ENCODE measurements at places on chromosomes 16 and 17.

DNA sequence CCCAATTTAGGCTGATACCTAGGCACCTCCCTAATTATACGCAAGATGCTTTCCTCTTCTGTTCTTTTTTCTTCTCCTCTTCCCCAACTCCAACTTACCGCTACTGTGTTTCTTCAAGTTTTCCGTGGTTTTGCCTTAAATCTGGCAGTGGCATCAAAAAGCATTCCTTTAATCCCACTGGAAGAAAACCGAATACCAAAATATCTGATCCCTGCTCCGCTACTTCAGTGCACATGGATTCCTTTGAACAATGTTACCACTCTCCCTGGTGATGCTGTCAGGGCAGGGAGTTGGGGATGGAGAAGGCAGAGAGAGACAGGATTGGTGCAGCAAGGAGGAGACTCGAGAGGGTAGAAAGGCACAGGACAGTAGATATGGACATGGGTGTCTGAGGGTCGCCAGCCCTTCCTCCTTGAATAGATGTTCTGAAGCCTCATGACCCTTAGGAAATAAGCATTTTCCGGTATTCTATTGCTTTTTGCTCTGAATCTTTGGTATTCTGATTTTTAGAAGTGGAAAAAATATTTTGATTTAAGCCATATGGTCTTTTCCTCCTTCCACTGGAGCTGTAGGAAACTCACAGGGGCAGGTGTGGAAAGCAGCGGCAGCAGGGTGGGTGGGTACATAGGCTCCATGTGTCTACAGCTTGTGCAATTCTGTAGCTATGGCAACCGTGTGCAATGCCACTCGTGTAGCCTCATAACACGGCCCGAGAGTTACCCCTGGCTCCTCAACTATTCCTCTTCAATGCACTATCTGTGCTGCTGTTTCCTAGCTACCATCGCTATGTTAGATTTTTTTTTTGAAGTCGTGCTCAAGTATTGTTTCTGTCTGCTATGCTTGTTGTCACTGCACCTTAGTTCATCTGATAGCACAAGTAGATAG, 32.3 kb upstream of the TANC2 start:
- no peak for DNase-seq

DNA sequence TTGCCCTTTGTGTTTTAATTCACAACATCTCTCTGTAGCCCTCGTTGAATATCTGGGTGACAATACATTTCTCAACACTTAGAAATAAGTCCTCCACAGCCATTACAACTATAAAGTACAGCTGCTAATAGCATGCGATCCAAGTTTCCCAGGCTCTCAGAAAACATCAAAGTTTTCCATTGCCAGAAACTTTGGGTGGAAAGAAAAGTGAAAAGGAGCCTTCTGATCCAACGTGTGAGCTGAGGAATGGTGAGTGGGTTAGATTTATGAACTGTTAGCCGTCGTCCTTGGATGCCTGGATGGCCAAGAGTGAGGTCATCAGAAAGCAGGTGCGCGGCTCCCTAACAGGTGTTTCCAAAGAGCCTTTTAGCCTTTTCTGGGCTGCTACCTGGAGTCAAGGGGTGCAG, 258.0 kb downstream of the PMP22 start:
- DNase-seq = no peak

GRCh38 chr17:47785538-47786123, 36.0 kb downstream of the OSBPL7 start:
- peak; percentile 26 for DNase-seq

DNA sequence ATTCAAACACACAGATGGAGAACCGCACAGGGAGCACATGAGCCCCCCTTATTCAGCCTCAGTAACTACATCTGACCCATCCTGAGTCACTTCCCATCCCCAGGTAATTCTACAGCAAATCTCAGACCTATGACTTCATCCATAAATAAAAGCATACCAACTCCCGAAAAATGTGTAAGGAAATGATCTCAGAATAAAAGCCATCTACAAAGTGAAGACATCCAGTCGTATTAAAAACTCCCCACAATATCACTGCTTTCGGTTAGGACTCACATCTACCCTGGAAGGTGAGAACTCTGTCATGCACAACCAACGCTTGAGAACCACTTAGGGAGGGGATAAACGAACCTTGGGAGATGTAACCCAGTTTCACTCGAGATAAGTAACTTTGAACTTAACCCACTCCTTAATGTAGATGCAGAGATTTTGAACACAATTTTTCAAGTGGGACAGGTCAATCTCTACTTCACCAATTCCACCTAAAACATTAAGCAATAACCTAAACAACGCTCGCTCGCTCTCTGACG, 1.3 kb downstream of the USP36 start:
- DNase-seq = no peak

GRCh38 chr16:54792811-54793210, 137.9 kb upstream of the IRX5 start:
- DNase-seq = no peak

GRCh38 chr17:66488864-66489263, 186.5 kb downstream of the PRKCA start:
- DNase-seq = no peak

- no peak for DNase-seq
These were observed 60.6 kb downstream of the NT5M start for GRCh38 chr17:17363638-17364337.

DNA sequence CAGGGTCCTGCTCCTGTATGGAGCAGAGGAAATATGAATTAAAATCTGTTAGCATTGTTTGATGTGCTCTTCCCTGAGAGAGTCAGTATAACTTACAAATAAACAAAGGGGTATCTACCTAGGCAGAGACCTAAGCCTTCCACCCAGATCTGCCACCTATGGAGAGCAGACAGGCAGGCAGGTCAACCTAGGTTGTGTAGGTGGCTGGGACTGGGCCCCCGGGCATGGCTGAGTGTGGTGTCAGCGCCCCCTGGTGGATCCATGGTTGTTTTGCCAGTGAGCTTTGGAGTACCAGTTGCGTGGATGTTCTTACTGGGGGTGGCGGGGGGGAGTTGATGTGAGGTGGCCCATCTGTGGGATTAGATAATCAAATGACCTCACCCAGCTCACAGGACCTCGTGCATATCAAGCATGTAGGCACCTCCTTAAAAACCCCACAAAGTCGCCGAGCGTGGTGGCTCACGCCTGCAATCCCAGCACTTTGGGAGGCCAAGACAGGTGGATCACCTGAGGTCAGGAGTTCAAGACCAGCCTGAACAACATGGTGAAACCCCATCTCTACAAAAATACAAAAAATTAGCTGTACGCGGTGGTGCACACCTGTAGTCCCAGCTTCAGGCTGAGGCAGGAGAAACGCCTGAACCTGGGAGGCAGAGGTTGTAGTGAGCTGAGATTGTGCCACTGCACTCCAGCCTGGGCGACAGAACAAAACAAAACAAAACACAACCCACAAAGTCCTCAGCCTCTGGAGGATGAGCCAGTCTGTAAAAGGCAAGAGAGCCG, 17.6 kb downstream of the DUS2 start:
- DNase-seq = peak; percentile 81

DNA sequence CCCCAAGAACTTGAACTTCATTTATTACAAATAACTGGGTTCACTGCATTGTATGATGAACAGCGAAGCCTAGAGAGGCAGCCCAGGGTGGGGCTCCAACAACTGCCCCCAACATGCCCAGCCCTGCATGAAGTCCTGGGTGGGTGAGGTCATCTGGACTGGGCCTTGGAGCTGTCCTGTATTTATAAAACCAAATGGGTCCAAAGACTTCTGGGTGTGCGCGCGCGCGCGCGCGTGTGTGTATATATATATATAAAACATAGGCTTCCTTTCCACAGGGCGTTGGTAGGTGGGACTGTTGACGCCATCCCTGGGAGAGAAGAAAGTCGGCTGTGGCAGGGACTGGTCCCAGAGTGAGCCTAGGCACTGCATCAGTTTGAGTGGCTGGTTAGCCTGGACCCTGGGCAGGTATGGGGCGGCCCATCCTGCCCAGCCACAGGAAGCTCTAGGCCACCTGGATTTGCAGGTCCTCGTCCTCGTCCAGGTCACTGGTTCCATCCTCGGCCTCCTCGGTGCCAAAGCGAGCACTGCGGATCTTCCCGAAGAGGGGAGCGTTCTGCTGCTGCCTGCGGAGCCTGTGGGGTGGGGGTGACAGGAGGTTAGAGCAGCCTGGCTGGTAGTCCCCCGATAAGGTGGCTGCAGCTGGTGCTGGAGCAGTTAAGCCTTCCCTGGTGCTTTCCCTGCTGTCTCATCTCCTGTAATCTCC, 23.9 kb downstream of the CCDC102A start:
- no peak for DNase-seq
